ENCODE measurements at places on chromosomes 11 and 22. TPM values are rescaled to one million over a fixed set of nuclear protein-coding genes. Genes with fewer than 3 reads are reported as not detected.

Gene P2RX6
- total RNA-seq, result 0.49 TPM

Gene FBXO3
- 34.3 TPM for total RNA-seq

Gene VWCE
- total RNA-seq, result 0.41 TPM

Gene ALDH3B1
- total RNA-seq, result 0.81 TPM

Gene RASL10A
- total RNA-seq, result 5.6 TPM

Gene KRTAP5-7
- total RNA-seq, result 0.70 TPM

Gene NPTXR
- 0.71 TPM for total RNA-seq

Gene FGF19
- not detected for total RNA-seq

Gene PRG3
- total RNA-seq, result not detected

Gene TENM4
- total RNA-seq, result 2.1 TPM

Gene DDX25
- total RNA-seq, result not detected

Gene FOXRED1
- total RNA-seq, result 46.0 TPM

Gene KCNK4
- 0.39 TPM for total RNA-seq

Gene NCAM1
- 0.37 TPM for total RNA-seq

Gene APOL5
- not detected for total RNA-seq

Gene POU2AF3
- total RNA-seq, result 2.1 TPM

Gene CYTH4
- 92.2 TPM for total RNA-seq

Gene FOSL1
- not detected for total RNA-seq

Gene SCGB1A1
- not detected for total RNA-seq

Gene ANO9
- 63.9 TPM for total RNA-seq

Gene TRPT1
- 62.0 TPM for total RNA-seq

Gene CSNK2A3
- total RNA-seq, result 0.49 TPM

Gene ACO2
- total RNA-seq, result 104 TPM

Gene RRP7A
- total RNA-seq, result 94.5 TPM

Gene ZNF280B
- 3.5 TPM for total RNA-seq

Gene HEPHL1
- not detected for total RNA-seq

Gene LMO1
- total RNA-seq, result not detected

Gene SLC22A6
- total RNA-seq, result not detected

Gene POTEH
- not detected for total RNA-seq

Gene SCUBE1
- total RNA-seq, result not detected

Gene SPDYC
- not detected for total RNA-seq

Gene DCDC1
- total RNA-seq, result not detected

Gene GRAP2
- 13.5 TPM for total RNA-seq

Gene UBQLNL
- total RNA-seq, result 1.3 TPM

Gene TH
- total RNA-seq, result not detected

Gene CCDC73
- 0.05 TPM for total RNA-seq

Gene NEAT1
- total RNA-seq, result 1,642 TPM

Gene LRRC10B
- not detected for total RNA-seq

Gene MIEF1
- 43.4 TPM for total RNA-seq

Gene PAMR1
- not detected for total RNA-seq

All from B cell (primary cell).